Fibroblast of skin of left quadriceps (primary cell): ENCODE measurements at places on chromosomes 6 and 20.

DNA sequence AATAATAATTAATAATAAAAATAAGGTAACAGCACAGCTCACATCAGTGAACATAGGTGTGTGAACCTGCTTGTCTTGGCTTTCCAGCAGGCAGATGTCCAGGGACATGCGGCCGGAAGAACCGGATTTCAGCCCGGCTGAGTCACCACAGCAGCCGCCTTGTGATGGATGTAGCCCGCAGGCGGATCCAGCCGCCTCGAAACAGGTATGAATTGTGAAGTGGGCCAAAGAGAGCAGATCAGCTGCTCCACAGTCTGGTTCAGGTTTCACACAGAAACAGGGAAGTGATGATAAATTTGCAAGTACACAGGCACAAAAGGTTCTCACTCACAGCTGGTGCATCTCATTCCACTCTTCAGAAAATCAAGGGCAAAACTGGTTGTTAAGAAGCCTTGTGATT, 55.1 kb downstream of the ID4 start:
- DNase-seq, result no peak

GRCh38 chr6:144582939-144583613, 297.9 kb downstream of the UTRN start:
- no peak for DNase-seq

DNA sequence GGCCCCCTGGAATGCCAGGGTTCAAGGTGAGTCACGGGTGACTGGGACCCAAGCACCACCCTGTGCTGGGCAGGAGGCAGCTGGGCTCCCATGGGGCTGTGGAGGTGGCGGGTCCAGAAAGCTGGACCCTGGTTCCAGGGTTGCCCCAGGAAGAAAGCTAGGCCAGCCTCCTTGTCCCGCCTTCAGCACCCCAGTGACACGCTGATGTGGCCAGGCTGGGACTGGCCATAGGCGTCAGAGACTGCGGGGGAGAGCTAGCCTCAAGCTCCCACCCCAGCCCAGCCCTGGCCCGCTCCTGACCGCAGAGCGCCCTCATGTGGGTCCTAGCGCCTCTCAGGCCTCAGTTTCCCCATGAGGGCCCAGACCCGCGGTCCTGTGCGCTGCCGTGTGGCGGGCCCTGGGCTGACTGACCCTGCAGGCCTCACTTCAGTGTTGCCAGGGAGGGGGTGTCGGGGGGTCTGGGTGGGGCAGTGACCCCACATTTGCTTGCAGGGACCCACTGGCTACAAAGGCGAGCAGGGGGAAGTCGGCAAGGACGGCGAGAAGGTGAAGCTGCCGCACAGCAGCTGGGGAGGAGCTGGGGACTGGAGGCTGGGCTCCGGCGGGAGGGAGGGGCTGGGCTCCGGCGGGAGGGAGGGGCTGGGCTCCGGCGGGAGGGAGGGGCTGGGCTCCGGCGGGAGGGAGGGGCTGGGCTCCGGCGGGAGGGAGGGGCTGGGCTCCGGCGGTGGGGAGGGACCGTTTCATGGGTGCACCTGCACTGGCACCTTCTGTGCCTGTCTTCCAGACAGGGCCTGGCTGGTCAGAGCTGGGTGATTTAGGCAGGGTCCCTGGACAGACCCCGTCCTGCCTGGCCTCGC, 7.9 kb downstream of the COL9A3 start:
- DNase-seq, result no peak

- DNase-seq, result no peak
These were observed 8.9 kb downstream of the TRIM40 start for GRCh38 chr6:30144811-30145210.

DNA sequence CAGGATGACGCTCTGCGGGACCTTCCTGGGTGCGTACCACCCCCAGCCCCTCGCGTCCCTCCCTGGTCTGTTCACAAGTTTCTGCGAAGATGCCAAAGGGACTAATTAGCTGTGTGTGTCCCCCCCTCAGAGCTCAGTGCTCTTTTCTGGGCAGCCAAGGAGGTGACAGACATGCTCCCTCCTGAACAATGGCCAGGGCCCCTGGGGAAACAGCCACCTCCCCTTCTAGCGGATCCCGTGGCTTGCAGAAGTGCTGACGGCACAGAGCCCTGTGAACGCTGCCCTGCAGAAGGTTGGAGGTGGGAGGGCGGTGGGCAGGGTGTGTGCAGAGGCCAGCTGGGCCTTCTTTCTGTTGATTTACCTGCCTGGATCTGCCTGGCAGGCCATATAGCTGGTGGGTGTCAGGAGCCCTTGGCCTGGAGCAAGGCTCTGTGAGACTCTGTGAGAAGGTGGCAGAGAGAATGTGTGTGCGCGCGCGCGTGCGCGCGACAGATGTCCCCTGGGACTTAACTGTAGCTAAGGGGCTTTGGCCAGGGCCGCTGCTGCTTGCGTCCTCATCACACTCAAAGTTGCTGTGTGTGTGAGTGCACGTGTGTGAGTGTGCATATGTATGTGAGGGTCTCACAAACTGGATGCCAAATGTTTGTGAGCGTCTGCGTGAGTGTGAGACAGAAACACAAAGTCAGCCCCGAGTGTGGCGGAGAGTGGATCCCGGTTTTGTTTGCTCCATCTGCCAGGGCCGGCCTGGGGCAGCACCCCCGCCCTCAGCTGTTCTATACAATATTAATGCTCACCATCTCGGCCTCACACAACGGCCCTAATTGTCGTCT, 3.5 kb upstream of the MYT1 start:
- no peak for DNase-seq

DNA sequence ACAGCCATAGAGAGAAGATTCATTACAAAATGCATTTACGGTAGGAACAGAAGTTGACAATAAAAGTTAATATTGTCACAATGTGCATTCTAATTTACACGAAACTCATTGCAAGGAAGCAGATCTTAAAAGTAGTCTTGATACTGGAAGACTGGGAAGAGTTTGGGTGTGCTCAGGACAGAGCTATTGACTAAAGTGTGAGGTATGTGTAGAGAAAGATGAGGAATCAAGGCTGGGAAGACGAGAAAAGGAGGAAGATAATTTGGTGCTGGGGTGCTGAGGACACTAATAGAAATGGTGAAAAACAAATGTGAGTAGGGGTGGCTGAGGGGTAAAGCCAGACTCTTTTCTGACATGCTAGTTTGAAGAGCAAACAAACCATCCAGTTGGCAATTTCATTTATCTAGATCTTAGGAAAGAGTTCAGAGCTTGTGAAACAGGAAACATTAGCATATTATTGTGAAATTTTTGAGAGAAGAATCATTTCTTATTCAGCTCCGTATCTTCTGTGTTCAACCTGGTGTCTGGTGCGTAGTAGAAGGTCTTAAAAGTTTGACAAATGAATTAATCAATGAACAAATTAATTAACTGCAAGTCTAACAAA, 72.7 kb downstream of the ELOVL4 start:
- no peak for DNase-seq

DNA sequence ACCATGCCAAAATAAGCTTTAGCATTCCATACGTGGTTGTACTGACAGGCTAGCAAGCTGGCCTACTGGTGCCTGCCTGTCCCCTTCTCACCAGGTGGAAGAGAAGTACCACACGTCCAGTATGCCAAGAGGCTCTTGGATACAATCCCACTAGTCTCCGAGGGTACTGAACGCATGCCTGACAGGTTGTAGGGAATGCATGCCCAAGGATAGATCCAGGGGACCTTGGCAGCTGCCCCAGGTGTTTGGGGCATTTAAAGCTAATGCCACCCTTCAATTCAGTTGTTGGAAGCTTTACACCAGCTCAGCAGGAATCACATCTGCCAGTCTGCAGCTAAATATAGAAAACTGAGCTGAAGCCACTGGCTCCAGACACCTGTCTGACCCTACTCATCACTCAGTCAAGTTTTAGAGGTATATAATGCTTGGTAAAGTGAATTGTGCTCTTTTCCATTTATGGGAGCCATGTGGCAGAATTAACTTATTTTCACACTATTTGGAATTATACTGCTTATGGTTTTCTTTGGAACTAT, 4.9 kb downstream of the TUBB2B start:
- DNase-seq, result no peak

GRCh38 chr6:139194740-139195139, 59.9 kb downstream of the HECA start:
- no peak for DNase-seq

DNA sequence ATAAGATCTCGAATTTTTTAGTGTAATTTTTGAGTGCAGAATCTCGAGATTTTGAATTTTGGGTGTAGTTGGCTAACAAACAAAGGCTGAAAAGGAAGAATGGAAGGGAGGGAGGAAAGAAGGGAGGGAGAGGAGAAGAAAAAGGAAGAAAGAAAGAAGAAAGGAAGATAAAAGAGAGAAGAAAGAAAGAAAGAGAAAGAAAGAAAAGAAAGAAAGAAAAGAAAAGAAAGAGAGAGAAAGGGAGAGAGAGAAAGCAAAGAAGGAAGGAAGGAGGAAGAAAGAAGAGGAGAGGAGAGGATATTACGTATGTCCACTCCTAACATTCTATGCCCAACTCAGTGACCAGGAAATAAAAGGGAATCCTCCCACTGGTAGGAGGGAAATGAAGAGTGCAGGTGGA, 169.6 kb downstream of the TBXT start:
- no peak for DNase-seq

GRCh38 chr6:11609324-11610071, 71.9 kb downstream of the TMEM170B start:
- no peak for DNase-seq

- no peak for DNase-seq
These were observed 32.7 kb downstream of the CENPW start for GRCh38 chr6:126372626-126373025.

GRCh38 chr6:132952031-132952867, 137.9 kb downstream of the RPS12 start:
- no peak for DNase-seq

DNA sequence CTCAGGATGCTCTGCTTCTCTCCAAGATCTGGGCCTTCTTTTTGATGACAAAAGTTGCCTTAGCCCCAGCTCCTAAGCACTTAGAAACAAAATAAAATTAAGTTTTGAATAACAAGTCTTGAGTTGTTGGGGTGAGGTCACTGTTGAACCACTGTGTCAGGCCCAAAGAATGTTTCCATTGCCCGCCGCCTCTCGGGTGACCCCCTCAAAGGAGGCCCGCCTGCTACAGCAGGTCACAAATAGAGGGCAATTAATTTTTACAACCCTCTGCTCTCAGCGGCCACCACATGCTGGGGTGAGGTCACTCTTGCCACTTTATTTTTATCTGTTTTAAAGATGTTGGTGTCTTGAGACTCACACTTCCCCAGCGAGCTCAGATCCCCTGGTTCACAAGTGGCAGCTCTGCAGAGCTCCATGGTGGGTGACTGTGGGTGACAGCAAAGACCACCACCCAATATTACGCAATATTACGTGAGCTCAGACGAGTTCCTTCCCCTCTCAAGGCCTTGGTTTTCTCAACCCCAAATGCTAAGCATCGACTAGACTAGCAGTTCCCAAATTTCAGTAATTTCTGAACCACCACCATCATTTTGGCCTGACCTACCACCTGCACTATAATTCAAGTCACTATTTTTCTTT, 247.7 kb upstream of the PMEPA1 start:
- no peak for DNase-seq

DNA sequence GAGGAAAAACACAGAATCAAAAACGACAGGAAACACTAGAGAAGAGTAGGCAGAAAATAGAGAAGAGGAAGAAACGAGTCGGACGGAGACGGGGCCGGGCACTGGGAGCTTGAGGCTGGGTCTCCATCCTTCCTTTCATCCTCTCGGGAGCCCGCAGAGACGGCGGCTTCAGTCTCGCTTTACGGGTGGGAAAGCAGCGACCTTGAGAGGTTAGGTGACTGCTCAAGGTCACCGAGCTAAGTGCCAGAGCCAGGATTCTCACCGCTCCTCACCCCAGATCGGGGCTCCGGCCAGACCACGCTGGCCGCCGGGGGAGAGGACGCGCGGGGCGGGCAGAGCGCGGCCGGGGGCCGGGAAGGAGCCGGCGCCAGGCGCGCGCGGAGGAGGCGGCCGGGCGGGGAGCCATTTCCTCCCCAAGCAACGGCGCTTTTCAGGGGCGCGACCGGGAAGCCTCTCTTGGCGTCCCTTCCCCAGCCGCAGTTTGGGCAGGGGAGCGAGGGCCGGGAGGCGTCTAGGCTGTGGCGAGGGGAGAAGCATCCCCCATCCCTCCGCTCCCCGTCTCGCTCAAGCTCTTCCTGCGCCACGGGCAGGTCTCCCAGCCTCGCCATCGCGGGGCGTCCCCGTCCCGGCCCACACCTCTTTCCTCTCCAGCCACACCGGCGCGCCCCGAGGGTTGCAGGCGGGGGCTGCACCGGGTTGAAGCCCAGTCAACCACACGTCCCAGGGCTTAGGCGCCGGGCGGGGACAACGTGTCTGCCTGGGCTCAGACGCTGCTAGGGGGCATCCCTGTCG, 24.1 kb upstream of the MAP3K7 start:
- DNase-seq, result no peak

GRCh38 chr20:63196768-63197470, 19.0 kb downstream of the YTHDF1 start:
- no peak for DNase-seq

DNA sequence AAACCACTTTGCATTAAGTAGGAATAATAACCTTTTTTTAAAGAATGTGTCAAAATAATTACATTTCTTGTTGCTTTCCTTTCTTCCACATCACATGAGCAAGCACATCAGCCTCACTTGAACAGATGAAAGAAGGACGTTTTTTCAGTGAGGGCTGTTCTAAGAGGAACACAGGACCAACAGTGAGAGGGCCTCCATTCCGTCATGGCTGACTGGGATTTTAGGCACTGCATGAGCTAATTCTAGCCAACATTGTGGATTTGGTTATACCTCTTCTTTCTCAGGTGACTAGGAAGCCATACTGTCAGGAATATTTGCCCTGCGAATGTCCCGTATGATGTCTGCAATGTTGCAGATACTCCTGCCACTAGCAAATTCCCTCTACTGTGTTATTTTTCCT, 87.6 kb downstream of the LINC00237 start:
- DNase-seq, result no peak

DNA sequence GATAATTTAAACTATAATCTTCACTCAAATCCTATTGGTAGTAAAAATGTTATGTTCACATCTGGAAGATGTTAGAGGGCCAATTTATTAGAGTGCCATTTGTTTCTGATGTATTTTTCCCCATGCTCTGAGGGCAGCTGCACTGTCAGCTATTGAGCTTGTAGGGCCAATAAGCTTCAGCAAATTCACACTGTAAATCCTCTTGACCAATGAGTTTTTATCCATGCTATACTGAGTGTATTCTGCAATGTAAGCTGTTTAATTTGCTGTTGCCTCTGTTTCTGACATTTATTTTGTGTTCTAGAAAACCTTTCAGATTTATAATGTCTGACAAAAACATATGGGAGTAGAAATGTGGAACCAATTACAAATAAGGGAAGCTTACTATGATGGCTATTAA, 62.6 kb downstream of the OGFRL1 start:
- DNase-seq, result no peak

DNA sequence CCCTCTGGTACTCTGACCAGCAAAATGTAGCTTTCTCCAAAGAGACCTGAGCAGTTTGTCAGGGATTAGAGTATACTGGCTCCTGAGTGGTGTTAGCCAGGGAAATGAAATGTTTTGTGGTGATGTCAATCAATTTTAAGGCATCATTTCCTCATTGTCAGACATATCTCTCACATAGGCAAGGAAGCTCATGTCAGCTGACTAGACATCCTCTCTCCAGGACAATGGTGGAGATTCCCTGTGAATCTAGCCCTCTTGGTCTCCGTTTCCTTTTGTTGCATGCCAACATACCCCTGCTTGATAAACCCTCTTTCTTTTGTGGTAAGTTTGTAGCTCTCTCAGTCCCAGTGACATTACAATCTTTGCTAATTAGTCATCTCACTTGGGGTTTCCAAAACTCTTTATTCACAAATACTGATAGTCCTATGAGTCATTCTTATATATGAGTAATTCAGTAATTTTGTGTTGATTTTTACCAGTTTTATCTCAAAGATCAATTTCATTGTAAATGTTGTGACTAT, 135.6 kb upstream of the PTPRK start:
- DNase-seq, result peak; percentile 86

- no peak for DNase-seq
These were observed 111.7 kb downstream of the THBS2 start for GRCh38 chr6:169141671-169142537.

GRCh38 chr6:44257025-44257752, at the start of gene SLC35B2:
Gene SLC35B2, minus strand, starts transcription at chr6:44257528. Its CDS starts 118 bp downstream, at chr6:44257410.
- DNase-seq, result peak; percentile 33
